Esophagus squamous epithelium (tissue), 5 donors: ENCODE measurements at places on chromosomes 13 and 19. TPM values are rescaled to one million over a fixed set of nuclear protein-coding genes. Genes with fewer than 3 reads are reported as not detected.

The B3GNT3 gene
- 19.4 TPM for total RNA-seq

The TRIP10 gene
- 160 TPM for total RNA-seq

The COL4A2 gene
- 11.9 TPM for total RNA-seq

The LIM2 gene
- total RNA-seq, result not detected

The CYP4F8 gene
- total RNA-seq, result not detected
